ENCODE measurements at places on chromosomes 2 and 18.
A peak's percentile ranks its signal among the peaks of the same experiment; 100 is the strongest.

GRCh38 chr18:77733292-77733903, 483.8 kb downstream of the GALR1 start:
- DNase-seq = no peak

DNA sequence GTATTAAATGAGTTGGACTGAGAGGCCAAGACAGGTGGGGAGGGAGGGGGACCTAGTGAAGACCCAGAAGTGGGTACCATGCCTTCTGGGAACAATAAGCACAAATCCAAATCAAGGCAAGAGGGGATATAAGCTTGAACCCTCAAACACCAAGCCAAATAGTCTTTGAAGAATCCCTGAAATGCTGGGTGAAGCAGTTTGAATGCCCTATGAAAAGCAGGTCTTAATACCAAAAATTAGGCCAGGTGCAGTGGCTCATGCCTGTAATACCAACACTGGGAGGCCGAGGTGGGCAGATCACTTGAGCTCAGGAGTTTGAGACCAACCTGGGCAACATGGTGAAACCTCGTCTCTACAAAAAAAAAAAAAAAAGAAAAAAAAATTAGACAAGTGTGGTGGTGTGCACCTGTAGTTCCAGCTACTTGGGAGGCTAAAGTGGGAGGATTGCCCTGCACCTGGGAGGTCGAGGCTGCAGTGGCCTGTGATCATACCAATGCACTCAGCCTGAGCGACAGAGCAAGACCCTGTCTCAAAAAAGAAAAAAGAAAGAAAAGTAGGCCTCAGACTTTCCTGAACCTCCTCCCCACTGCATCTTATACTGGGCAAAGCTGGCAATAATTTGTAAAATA, 3.5 kb downstream of the PCBP1 start:
- no peak for DNase-seq

GRCh38 chr2:72781480-72781879, 44.4 kb downstream of the EXOC6B start:
- DNase-seq = no peak

GRCh38 chr2:113000436-113000835, 4.8 kb upstream of the IL36A start:
- DNase-seq = no peak

GRCh38 chr2:10224734-10225133, 78.0 kb upstream of the HPCAL1 start:
- DNase-seq = no peak

- peak; percentile 28 for DNase-seq
Observed at GRCh38 chr2:239288951-239289511, 111.8 kb downstream of the HDAC4 start.

- DNase-seq = no peak
Observed at GRCh38 chr2:74186038-74186437, 7.4 kb upstream of the MOB1A start.

DNA sequence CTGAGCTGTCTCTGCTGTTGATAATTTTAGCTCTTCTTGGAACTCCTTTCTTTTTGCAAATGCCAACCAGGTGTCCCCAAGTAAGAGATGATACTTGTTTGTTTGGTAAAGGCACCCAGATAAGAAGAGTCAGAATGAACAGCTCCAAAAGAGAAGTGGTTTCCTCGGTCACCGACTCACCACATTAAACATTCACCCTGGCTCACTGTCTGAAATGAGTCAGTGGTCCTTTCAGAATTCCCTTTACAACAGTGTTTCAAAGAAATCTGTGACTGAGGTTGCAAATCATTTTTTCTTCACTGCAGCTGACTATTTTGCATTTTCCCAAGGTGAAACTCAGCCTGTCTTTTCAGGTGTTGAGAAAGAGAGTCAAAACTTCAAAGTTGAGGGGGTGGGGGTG, 16.2 kb upstream of the CXCR4 start:
- DNase-seq = no peak

GRCh38 chr2:232321156-232321816, 57.3 kb upstream of the ALPP start:
- DNase-seq = no peak

DNA sequence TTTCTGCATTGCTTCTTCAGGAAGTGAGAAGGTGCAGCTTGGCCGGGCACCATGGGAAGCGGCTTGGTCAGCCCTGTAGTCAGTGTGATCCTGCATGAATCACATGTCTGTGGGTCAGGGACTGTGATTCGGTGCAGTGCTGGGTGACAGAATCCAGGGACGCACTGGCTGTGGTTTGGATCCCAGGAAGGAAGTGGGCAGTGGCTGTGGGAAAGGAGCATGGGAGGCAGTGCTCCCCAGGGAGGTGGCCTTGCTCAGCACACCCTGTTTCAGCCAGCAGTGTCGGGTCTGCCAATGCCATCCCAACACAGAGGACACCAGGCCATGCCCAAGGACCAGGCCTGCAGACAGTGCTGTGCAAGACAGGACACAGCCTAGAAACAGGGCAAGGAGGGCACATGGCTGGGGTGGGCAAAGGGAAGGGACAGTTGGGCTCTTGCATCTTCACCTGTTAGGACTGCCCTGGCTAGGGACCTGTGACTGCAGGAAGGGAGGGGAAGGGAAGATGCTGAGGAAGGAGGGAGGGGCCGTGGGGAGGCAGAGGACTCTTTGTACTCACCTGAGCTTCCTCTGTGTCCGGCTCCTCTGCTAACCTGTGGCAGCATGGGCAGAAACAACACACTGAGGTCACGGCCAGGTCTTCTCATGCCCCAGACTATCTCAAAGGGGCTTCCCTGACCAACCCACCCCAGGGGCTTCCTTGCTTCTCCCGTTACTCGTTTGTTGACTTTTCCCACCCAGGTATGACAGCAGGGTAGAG, 37.2 kb upstream of the DNMT3A start:
- DNase-seq = no peak

DNA sequence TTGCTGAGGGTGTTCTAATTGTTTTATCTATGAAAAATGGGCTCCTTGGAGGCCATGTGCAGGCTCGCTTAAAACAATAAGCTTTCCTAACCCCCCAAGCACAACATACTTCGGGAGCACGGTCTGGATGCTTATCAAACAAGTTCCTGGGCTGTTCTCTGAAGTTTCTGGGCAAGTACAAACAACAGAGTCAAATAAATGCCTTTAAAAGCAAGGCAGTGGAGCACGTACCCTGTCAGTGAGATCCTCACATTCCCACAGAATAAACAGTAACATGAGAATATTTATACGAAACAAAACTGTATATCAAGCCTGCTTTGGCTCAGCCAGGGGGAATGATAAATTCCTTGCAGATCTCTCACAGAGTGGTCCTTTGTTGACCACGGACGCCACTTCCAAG, 44.8 kb downstream of the FTCDNL1 start:
- no peak for DNase-seq

GRCh38 chr2:143121079-143121478, 8.1 kb upstream of the ARHGAP15 start:
- DNase-seq = no peak

DNA sequence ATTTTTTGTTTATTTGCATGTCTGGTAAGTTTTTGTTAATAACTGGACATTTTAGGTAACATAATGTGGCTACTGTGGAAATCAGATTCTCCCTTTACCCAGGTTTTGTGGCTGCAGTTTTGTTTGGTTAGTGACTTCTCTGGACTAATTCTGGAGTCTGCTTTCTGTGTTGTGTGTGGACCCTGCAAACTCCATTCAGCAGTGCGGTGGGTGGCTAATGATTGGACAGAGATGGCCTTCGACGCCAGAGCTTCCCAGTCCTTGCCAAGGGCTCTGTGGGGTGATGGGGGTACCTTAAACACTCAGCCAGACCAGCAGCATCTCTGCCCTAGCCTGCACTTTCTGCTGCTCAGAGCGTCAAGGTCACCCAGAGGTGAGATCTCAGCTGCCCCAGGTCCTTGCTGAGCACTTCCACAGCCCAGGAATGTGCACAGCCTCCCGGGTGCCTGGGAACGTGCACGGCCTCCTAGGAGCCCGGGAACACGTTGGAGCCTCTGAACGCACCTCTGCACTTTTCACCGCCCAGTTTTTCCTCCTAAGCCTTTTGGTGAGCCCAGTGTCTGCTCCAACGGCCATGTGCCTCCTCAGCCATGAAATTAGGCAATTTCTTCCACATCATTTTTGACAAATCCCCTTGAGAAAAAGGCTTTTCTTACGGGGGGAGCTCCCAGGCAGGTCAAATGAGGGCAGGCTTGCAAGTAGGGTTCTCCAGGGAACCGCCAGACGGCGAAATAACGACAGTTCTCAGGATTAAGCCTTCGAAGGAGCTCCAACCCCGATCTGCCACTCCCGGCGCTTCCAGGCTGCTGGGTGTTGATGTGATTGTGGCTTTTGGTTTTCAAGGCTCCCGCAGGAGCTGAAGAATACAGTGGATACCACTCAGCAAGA, 35.2 kb upstream of the KLF11 start:
- DNase-seq = no peak

GRCh38 chr18:48472610-48473009, 63.4 kb upstream of the ZBTB7C start:
- DNase-seq = peak; percentile 31

DNA sequence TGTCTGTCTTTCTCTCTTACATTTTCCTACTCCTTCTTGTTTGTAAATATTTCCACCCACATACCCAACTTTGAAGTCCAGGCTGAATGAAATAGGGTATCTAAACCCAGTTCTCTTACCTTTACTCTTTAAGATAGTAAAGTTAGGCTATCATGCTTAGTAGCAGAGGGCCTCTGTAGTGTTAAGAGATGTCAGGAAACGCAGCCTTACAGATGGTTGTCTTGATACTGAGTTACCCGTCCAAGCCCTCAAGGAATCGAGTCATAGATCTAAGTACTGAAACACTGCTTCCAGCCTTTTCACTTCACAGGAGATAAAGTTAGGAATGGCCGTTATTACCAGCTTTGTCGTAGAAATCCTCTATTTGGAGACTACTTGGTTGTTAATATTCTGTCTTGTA, 24.3 kb downstream of the MRPS9 start:
- DNase-seq = no peak

GRCh38 chr2:68774569-68775271, 40.1 kb downstream of the ARHGAP25 start:
- DNase-seq = no peak

DNA sequence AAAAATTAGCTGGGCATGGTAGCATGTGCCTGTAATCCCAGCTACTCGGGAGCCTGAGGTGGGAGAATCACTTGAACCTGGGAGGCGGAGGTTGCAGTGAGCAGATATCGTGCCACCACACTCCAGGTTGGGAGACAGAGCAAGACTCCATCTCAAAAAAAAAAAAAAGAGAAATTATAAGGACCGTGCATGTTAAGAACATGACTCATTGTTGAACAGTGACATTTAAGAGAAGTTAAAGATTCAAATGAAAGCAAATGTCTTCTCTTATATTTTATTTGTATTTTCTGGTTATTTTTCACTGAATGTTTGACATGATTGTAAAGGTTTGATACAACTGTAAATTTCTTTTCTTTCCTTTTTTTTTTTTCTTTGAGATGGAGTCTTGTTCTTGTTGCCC, 69.6 kb downstream of the APLF start:
- no peak for DNase-seq

DNA sequence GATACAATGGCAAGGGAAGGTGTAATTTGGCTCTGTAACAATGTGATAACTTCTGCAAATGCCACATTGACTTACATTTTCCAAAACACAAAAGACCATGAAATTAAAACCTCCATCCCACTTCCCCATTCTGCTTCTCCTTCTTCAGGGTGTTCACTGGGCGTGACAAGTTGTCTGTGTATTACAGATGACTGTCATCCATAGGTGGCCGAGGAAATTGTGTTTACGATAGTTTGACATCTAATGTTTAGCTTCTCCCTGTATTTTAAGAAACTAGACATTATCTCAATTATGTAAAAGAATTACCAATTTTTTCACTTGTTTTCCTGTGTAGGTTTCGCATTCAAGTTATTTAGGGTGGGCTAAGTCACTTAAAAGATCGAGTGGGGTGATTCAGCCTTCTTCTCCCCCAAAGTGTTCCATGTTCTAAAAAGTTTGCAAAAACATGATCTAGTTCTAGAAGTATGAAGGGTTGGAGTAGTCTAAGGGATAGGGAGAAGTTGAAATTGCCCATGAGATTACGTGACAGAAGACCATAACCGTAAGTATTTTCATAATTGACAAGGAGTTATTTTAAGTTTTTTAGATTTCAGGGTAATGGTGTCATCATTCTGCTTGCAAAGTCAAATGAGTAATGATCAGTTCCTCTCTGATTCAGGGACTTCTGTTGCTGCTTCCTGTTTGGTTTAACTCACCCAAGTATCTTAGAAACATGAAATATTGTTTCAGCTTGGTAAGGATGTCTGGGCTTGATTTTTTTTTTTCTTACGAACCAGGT, 25.2 kb upstream of the CYTIP start:
- DNase-seq = peak; percentile 72

DNA sequence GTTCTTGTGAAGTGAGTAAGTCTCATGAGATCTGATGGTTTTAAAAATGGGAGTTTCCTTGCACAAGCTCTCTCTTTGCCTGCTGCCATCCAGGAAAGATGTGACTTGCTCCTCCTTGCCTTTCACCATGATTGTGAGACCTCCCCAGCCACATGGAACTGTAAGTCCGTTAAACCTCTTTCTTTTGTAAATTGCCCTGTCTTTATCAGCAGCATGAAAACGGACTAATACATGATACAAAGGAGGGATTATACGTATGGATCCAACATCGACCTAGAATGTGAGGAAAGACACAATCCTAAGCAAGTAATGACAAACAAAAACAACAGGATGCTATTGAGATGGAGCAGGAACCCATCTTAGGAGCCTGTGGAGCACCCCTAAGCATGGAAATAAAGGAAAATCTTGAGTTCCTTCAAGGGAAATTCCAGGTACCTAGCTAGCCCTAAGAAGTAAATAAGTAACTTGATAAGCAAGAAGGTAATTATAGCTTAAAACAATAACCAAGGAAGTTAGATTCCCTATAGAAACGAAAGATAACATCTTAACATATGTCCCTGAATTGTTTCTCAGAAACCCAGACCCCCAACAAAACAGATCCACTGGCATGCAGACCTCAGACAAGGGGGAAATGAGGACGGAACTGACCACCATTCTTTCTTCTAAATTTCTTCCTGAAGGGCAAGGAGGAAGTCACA, 1.5 kb upstream of the TNFRSF11A start:
- DNase-seq = no peak

DNA sequence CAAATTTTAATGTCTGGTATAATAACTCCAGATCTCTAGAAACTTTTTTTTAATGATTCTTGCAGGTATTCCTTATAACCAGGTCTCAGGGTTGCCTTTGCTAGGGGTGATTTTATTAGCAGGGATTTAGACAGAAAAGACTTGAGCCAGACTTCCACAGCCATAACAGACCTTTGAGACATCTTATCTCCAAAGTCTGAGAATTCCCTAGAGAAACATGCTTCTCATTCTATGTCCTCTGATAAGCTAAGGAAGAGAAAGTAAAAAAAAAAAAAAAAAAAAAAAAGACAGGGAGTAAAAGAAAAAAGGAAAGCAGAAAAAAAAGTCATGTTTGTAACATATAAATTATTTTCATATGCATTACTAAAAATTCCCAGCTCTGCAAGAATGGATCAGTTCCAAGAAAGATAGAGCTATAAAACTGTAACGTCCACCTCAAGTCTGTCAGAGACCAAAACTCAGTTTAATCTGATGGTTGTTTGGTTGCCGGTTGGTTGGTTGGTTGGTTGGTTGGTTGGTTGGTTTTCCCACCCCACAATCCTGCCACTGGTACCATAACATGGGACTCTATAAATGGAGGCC, 153.8 kb downstream of the COL6A3 start:
- no peak for DNase-seq

GRCh38 chr2:44778671-44779476, 162.6 kb upstream of the SIX3 start:
- DNase-seq = no peak
